ENCODE measurements at places on chromosomes 16 and 17. TPM values are rescaled to one million over a fixed set of nuclear protein-coding genes. Genes with fewer than 3 reads are reported as not detected.

CIITA gene
- total RNA-seq = 12.2 TPM

GRCh38 chr16:19003935-19004334 is 20.2 kb downstream of the TMC7 start:
- no peak for DNase-seq

DNA sequence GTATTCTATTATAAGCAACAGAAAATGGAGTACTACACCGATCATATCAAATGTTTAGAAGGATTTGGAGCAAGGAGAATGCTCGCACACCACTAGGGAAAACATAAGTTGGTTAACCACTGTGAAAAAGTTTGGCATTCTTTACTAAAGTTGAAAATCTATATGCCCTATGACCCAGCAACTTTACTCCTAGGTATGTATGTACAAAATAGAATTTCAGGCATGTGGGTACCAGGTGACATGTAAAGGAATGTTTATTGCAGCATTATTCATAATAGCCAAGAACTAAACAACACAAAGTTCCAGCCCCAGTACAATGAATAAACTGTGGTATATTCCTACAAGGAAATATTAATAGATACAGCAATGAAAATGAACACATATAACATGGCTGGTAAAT is 5.8 kb upstream of the HBZ start:
- DNase-seq = no peak

- DNase-seq = no peak
These were observed 4.6 kb upstream of the SOCS1 start for GRCh38 chr16:11260596-11260966.

- DNase-seq = no peak
These were observed 14.0 kb downstream of the ALKBH5 start for GRCh38 chr17:18197535-18198194.

KAT7 gene
- 52.8 TPM for total RNA-seq

GRCh38 chr16:83852774-83853173 is 45.0 kb downstream of the HSBP1 start:
- no peak for DNase-seq

- DNase-seq = no peak
These were observed 2.5 kb downstream of the VAT1L start for GRCh38 chr16:77790912-77791311.

RNF43 gene
- 6.6 TPM for total RNA-seq
